ENCODE measurements at places on chromosomes 3 and 15.

GRCh38 chr15:75809986-75810750, 33.1 kb upstream of the UBE2Q2 start:
- DNase-seq, result no peak

- no peak for DNase-seq
Observed at GRCh38 chr15:43516801-43517353, 531 bp upstream of the MAP1A start.

- no peak for DNase-seq
Observed at GRCh38 chr3:145145461-145145860, 1015.5 kb downstream of the PLOD2 start.

DNA sequence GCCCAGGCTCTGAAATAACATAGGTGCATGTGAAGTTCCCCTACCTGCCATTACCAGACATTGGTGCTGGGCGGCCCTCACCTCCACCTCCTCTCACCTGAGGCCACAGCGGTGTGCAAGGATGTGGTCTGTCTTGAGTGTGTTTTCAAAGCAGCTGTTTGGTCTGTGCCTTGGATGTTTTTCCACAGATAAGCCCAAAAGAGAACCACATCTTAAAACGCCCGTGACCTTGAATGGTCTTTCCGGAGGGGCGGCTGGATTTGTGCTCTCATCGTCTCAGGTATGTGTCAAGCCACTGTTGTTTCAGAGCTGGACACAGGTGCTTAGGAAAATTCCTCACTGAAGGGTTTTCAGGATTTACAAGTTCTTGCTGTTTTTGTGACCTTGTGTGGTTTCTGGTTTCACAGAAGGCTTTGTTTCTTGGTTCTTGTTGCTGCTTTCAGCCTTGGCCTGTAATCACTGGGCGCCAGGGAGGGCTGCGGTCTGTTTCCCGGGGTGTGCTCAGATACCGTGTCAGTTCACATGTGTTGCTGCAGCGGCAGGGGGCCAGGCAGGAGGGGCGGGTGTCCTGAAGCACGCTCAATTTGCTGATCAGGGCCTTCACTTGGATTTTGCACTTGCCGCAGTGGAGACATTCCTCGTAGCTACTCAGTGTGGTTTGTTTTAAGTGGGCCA, 128.4 kb downstream of the IGF1R start:
- DNase-seq, result no peak

- no peak for DNase-seq
Observed at GRCh38 chr3:194731506-194732073, 45.9 kb downstream of the FAM43A start.

DNA sequence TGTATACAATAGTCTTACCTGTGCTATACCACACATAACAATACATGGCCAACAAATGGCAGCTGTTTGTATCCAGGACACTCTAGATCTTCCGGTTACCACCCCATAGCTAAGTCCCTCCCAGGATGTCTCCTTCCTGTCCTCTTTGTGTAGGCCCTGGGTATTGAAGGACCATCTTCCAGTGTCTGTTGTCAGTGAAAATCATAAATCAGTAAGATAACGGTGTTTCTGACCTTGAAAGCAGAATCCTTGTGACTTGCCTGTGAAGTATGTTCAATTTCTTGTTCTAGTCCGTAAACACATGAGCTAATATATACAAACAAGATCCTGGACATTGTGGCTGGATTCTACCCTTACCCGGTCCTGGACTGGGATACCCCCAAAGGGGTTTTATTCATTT, 462.8 kb downstream of the NTRK3 start:
- DNase-seq, result no peak

Data from nucleus accumbens (tissue), 56 donors.